Suprapubic skin (tissue), 4 donors: ENCODE measurements at places on chromosomes 7 and 10.
A peak's percentile ranks its signal among the peaks of the same experiment; 100 is the strongest.

GRCh38 chr7:24715661-24716479 lies 41.4 kb downstream of the GSDME start:
- DNase-seq = no peak

DNA sequence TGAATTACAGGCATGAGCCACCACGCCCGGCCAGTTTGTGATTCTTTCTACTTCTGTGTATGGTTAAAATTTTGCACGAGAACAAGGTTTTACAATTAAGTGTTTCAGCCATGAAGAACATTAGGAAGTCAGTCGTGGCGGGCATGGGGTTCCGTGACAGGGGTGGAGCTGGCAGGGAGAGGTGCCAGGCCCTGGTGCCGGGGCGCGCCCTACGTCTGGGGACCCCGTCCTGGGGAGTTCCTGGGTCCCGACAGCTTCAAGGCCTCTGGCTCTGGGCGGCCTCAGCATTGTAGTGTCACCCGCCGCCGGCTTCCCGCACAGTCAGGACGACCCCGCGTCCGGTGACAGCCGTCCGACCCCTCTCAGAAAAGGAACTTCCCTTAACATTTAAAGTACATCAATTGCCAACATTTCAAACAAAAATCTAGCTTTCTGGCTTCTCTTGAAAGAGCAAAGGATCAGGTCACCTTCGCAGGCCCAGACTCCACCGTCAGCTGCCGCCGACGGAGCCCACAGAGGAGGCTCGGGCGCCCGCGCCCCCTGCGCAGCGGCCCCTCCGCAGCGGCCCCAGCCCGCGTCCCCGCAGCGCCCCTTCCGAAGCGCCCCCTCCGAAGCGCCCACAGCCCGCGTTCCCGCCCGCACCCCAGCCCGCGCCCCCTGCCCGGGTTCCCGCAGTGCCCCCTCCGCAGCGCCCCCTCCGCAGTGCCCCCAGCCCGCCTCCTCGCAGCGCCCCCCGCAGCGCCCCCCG lies 23.2 kb upstream of the MKI67 start:
- no peak for DNase-seq

- no peak for DNase-seq
These were observed 43.2 kb downstream of the PROSER2 start for GRCh38 chr10:11866199-11866925.

- DNase-seq = no peak
These were observed 11.8 kb downstream of the GPR146 start for GRCh38 chr7:1055956-1056784.

DNA sequence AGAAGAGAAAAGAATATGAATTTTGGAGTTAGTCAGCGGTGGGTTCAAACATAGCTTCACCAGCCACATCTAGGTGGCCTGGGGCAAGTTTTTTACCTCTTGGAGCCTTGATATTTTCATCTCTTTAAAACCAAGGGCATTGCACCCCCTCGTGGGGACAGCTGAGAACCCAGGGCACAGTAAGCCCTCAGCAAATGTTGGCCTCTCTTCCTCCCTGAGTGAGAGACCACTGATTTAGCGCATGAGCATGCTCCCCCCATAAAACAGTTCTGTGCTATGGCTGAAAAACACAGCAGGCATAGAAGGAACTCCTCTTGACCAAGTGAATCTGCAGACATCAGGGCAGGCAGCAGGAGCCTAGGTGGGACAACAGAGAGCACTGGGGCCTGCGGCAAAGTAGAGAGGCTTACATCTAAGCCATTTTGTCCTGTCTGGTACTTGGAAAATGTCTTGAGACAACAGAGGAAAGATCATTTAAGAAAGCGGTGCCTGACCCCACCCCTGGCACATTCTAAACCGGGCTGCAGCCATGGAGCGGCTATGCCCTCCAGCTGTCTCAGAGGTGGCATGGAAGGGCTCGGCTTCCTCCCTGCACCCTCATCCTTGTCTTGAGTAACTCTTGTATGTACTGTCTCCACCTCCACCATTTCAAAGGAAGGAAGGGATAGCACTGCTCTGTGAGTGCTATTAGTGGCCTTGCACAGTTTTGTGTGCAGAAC lies 94.7 kb downstream of the ARHGAP22 start:
- DNase-seq = peak; percentile 38

DNA sequence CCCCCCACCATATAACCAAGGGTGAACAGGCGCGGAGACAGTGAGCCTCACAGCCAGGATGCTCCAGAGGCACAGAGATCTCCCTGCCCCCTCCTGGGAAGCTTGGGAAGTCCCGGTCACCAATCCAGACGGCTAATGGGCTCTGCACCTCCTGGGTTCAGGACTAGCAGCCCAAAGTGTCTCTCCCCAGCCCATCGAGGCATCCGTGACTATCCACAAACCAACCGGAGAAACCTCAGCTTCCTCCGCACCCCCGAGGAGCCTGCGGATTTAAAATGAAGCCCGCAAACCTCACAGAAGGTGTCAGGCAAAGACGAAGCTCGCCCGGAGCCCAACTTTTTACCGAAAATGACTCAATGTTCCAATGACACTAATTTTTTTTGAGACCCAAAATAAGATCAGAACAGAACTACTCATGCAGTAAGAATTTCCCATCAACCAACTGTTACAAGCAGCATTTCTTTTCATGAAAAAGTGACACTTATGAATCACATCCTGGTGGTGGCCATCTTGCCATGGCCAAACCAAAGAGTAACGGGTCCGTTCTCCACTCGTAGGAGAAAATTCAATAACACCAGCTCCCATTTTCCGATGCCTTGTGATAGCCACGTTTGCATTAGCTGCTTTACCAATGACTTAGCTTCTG lies 6.0 kb downstream of the PDGFA start:
- no peak for DNase-seq

DNA sequence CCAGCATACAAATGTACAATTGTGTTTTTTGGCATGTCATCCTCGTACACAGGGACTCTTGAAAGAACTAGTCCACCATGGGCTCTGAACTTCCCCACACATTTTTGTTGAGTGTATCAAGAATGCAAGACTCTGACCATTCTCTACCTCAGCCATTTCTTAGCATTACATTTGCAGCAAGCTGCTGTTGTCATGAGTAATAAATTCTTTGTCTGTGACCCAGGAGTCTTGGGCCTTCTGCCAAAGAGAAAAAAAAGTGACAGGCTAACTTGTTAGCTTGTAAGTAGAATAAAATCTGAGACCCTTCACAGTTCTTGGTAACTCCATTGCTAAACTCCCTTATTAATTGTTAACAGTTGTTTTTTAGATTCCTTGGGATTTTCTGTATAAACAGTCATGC lies 542.3 kb upstream of the MBL2 start:
- DNase-seq = no peak

GRCh38 chr10:14554491-14555205 lies 220.0 kb downstream of the FAM107B start:
- no peak for DNase-seq

GRCh38 chr10:68221196-68221595 lies 10.7 kb downstream of the ATOH7 start:
- no peak for DNase-seq

DNA sequence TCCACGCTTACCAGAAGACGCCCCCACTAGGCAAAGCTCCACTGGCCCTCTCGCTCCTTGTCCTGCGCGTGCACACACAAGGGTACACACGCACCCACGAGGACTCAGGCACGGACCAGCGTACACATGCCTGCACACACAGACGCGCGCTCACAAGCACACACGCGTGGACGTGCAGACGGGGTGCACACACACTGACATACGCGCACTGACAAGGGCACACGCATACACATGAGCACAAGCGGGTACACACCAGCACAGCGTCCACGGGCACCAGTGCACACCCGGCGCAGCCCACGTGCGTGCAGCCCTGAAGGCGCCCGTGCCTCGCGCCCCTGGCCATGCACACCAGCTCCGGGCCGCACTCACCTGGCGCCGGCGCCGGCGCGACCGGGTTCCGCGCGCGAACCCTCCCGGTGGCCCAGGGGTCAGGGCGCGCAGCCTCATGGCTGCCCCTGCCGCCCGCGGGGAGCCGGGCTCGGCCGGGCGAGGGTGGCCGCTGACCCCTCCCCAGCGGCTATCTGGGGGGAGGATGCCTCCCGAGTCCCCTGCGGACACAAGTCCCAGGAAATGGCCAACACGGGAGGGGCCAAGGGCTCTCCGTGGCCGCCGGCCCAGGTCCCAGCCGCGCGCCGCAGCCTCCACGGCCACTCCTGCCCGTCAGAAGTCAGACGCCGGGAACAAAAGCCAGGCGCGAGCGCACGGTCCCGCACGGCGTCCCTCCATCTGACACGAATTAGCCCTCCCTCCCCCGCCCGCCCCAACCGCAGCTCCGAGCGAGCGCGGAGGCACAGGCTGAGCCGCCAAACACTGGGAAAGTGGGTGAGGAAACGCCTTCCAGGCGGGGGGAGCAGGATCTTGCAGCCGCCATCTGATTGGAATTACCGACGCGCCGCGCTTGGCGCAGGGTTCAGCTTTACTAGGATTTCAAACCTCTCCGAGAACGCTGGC lies 45.0 kb downstream of the TNS3 start:
- peak; percentile 88 for DNase-seq

DNA sequence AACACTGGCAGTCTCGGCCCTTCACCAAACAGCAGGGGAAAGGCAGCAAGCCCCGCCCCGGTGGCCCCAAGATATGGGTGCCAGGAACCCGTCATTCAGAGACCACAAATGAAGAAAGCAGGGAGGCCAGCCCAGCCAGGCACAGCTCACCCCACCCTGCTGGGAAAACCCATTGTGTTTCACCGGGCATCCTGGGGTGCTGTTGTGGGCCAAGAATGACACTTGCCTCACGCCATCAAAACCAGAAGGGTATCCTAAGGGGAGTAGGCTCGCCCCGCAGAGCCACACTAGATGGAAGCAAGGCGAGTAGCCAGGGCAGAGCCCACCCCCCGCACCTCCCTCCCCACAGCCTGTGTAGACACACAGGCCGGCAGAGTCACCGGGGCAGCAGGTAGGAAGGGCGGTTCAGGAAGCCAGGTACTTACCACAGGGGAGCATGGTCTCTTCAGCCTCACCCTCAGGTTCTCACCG lies 72.5 kb upstream of the KCNMA1 start:
- no peak for DNase-seq

DNA sequence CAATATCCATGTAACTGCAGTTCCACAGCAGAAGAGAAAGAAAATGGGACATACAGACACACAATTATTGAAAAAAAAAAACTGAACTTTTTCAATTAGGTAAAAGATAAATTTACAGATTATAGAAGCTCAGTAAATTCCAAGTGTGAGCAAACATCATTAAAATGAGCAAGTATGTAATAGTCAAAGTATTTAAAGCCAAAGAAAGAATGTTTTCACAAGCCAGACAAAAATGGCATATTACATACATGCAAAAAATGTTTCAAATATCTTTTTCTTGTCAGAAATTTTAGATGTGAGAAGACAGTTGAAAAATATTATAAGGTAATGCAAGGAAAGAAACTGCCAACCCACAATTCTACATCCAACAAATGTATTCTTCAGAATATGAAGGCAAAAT lies 150.2 kb upstream of the AKR1E2 start:
- DNase-seq = no peak

DNA sequence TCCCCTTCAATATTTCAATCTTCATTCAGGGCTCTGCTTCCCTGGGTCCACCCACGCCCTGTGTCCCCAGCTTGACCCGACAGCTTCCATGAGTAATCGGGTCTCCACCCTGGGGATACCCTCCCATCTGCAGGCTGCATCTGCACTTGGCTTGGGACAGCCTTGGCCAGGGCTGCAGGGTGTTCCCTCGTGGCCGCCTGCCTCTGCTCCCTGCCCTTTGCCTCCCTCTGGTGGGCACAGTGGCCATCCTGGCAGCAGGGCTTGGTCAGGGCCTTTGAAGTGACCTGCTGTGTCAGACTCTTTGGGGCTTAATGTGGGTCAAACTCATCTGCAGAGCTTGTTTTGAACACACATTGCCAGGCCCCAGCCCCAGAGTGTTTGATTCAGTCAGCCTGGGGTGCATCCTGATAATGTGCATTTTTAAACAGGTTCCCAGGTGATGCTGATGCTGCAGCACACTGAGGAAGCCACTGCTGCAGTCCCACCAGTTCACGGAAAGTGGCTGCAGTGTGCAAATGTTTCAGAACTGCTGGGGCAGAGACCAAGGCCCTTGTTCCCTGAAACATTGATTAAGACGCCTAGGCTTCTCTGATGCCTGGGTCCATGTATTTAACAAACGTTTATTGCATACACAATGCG lies 80.7 kb upstream of the SEC61G start:
- DNase-seq = peak; percentile 87

- no peak for DNase-seq
These were observed 182.3 kb upstream of the ADCY1 start for GRCh38 chr7:45391618-45392451.

- no peak for DNase-seq
These were observed 467.5 kb downstream of the GPAM start for GRCh38 chr10:111716032-111716431.

- no peak for DNase-seq
These were observed 9.6 kb downstream of the TRIM56 start for GRCh38 chr7:101094791-101095375.

GRCh38 chr7:47333959-47334358 lies 248.0 kb downstream of the TNS3 start:
- DNase-seq = peak; percentile 20

DNA sequence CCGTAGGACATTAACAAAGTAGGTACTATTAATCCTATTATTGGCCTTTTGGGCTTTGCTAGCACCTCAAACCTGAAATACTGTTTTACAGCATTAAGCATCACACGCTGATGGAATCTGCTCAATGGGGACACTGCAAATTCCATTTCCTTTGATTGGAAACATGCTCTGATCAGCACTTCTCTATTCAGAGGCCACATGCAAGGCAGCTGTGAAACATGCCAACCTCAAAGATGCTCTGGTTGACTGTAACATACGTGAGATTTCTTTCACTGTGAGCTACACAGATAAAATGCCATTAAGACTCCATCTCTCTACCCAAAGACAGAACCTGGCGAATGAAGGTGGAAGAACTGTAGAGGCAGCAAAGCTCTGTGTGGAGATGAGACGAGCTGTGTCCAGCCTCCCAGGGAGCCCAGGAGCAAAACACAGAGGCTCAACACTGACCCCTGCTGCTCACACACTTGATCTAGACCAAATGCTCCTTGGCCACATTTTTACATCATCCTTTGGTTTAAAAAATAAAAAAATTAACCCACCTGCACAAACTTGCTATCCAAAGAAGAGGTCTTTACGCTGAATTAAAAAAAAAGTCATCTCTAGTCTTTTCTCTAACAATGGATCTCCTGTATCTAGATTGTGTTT lies 8.0 kb downstream of the RSU1 start:
- DNase-seq = no peak

DNA sequence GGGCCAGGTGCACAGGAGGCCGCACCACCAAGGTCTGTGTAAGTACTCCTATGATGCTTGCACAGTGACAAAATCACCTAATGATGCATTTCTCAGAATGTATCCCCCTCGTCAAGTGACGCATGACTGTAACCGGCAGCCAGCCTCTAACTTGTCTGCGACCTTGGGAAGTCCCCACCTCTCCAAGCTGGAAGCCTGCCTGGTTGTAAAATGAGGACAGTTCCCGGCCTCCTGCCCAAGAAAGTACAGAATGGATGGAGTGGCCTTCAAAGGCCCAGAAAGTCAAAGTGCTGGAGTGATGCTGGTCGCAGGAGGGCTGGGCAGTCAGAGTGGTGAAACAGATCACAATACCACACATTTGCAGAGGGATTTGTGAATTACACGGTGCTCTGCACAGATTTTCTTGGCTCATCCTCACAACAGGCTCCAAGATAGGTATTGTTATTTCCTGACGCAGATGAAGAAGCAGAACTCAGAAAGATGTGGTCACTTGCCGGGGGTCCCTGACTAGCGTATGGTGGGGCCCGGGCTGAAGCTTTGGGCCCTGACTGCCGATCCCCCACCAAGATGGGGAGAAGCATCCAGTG lies 22.8 kb downstream of the SPOCK2 start:
- DNase-seq = no peak

- DNase-seq = no peak
These were observed 5.6 kb upstream of the IFIT2 start for GRCh38 chr10:89296220-89296648.

- peak; percentile 81 for DNase-seq
These were observed 7.8 kb upstream of the UBE2D1 start for GRCh38 chr10:58326967-58327381.
